ENCODE measurements at places on chromosomes 7 and 10.

- DNase-seq, result peak; percentile 12
Observed at GRCh38 chr7:63039882-63040281, 958.8 kb upstream of the ZNF722 start.

GRCh38 chr10:113993489-113993991 lies 50.1 kb upstream of the ADRB1 start:
- DNase-seq, result no peak

- DNase-seq, result no peak
Observed at GRCh38 chr10:63696205-63696604, 175.0 kb downstream of the REEP3 start.

DNA sequence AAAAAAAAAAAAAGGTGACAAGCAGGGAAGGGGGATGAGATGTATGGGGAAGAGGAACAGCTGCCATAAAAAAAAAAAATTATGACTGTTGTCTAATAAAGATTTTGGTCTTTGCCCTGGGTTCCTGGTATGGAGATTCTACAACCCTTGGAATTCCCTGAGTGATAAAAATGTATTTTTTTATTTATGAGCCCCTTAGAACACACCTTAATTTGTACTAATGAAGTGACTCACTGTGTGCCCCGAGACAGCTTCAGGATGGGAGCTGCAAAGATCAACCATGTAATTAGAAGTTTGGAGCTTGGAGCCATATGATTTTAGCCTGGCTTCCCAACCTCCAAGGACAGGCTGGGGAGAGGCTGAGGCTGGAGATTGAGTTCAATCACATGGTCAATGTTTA lies 69.7 kb downstream of the NHLRC2 start:
- no peak for DNase-seq

Measured in islet precursor cell (in vitro differentiated cells).